H4 (cell line): ENCODE measurements at places on chromosomes 3 and 15. TPM values are rescaled to one million over a fixed set of nuclear protein-coding genes. Genes with fewer than 3 reads are reported as not detected.

GCNT3 gene
- 1.2 and 4.1 TPM in 2 replicates for total RNA-seq

CELF6 gene
- not detected in 2 replicates for total RNA-seq

GRCh38 chr3:46135475-46135874, 72.6 kb downstream of the CCR1 start:
- DNase-seq: no peak

DNA sequence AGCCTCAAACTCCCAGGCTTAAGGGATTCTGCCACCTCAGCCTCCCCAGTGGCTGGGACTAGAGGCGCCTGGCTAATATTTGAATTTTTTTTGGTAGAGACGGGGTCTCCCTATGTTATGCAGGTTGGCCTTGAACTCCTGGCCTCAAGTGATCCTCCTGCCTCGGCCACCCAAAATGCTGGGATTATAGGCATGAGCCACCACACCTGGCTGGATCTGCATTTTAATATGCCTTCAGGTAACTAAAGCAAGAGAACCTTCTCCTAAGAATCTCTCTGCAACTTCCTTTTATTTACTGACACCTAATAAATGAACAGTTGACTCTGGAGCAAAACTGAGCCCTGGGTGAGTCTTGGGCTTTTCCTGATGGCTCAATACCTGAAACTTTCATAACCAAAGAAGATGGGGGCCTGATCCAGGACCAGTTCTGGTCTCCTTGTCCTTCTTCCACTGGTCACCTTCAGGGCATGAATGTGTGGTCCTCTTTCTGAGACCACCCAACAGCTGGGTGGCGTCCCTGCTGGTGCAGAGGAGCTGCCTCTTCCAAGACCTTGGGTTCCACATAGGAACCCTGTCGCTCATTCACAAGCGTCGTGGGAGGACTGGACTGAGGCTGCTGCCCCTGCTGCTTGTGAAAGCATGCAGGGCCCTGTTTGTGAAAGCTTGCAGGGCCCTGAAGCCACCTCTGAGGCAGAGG, 28.2 kb downstream of the CCR9 start:
- no peak for DNase-seq

- no peak for DNase-seq
These were observed 126.2 kb downstream of the TIGIT start for GRCh38 chr3:114420072-114420471.

DNA sequence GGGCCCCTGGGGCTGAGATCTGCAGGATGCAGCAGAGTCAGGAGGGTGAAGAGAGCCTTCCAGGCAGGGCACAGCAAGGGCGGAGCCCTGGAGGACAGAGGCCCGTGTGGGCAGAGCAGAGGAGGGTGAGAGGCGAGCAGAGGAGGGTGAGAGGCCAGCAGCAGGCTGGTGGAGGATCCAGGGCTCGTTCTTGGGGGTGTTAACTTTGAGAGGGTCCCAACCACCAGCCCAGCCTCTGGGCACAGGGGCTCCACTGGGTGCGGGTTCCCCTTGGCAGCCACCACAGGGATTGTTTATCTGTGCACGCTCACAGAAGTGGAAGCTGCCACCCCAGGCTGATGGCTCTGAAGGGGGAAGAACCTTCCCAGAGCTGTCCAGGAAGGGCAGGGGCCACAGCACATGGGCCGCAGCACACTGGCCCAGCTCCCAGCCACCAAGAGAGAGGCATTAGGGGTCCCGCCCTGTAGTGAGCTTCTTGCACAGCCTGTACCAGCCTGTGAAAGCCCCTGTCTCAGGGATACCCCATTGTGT, 9.3 kb upstream of the PLXND1 start:
- DNase-seq: no peak

DNA sequence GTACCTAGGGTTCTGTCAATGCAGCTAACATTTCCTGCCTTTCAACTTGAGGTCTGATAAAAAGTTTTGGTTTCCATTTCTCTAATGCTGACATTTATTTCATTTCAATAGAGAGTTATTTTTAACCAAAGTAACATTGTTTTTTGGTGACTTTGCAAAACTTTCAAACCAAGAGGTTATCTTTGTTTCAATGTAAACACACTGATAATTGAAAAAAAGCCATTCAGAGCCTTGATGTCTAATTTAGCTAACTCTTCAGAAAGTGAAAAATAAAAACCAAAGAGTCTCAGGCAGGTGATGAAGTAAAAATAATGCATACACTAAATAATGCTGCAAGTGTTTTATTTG, 9.6 kb upstream of the TIPARP start:
- no peak for DNase-seq

- DNase-seq: no peak
These were observed 14.6 kb downstream of the IP6K2 start for GRCh38 chr3:48702320-48702920.

GRCh38 chr3:177652556-177653291, 455.4 kb upstream of the TBL1XR1 start:
- DNase-seq: no peak

DNA sequence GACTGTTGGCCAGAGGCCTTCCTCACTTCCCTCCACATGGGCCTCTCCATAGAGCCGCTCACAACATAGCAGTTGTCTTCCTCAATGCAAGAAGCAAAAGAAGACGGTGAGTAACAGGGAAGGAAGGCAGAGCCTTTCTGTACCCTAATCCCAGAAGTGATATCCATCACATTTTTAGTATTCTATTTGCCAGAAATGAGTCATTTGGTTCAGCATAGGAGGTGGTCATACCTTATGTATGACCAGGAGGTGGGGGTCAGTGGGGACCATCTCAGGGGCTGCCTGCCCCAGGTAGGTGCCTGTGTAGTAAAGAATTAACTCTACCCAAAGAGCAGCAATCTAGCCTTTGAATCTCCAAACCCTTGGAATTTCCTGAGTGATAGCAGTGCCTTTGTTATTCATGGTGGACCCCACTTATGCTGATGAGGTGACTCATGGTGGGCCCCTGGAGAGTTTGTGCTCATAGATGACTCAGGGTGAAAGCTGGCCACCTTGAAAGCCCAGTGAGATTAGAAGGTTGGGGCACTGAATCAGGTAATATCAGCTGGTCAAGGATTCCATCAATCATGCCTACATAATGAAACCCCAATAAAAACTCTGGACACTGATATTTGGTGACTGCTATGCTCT, 323.9 kb upstream of the IGF1R start:
- no peak for DNase-seq
